ENCODE measurements at places on chromosomes 7 and 10.

DNA sequence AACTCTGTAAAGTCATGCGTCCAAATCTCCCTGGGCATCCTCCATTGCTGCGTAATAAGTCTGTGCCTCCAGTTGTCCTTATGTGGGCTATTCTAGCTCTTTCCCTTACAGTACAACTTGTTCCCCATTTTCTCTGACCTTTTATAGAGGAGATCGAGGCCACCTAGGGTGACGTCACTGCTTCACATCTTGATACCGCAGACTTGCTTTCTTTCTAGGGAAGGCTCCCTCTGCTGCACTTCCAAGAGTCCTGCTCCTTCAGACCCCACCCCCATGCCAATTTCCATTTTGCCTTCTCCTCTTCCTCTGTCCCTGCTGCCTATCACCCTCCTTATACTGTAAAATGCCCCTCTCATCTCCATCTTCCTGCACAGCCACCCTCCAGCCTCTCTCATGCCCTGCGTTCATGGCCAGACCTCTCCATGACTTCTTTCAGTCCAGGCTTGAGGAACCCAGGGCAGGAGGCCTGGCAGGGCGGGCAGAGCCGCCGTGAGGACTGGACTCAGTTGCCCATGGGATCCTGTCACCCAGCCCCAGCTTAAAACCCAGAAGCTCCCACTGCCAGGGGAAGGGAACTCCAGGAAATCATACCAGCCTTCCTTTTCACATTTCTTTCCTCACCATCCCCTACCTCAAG, 57.5 kb downstream of the CAMK1D start:
- no peak for DNase-seq

GRCh38 chr7:2737771-2738540, 50.0 kb downstream of the AMZ1 start:
- peak; percentile 11 for DNase-seq

DNA sequence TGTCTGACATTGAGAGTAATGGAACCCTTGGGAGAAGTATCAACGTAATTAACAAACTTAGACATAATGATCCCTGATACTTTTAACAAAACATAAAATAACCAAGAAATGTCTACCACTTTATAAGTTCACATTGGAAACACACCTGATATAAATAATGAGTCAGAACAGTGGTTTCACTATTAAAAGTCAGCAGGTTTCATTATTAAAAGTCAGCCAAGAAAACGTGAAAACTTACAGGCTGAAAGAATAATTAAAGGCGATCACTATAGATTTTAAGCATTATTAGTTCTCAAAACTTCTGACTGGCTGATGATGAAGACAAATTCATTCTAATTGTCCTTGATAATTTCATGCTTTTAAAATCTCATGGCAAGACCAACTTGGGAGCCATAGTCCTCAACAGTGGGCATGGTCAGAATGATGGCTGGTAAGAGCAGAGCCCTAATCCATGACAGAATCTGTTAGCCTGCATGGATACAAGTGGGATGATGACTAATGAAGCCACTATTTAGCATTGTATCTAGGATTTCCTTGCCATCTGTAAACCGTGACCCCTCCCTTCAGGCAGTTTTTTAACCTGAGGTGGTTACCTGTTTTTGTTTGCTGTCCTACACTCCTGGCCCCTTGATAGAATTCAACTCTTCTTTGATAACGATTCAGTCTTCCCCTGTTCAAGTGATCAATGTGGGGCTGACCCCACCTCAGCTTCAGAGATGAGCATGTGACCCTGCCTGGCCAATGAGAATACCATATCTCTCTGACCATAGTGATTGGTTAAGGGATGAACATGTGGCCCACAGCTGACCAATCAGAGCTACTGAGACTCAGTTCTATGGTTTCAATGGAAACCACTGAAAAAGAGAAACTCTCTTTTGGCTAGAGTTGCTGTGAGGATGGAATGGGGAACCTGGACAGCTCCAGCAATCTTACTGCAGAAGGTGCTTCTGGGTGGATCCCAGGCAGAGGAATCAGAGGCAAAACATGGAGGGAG, 151.0 kb downstream of the PLPP4 start:
- no peak for DNase-seq

DNA sequence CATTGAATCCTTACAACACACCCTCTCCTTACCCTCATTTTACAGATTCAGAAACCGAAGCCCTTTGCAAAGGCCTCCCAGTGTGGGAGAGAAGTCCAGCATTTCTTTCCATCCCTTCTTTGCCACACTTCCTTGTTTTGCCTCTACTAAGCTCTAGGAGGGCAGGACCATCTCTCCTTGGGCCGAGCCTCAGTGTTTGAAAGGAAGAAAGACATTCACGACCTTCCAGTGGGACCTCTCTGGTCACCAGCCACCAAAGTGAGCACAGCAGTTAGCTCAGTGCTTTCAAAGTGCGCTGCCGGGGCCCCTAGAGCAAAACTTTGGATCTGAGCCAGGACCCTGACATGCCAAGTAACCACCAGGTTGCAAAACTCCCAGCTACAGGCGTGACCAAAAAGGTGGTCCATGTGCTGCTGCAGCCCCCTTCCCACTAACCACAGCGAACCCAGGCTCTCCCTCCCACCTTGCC, 12.4 kb downstream of the CTBP2 start:
- DNase-seq = peak; percentile 46

DNA sequence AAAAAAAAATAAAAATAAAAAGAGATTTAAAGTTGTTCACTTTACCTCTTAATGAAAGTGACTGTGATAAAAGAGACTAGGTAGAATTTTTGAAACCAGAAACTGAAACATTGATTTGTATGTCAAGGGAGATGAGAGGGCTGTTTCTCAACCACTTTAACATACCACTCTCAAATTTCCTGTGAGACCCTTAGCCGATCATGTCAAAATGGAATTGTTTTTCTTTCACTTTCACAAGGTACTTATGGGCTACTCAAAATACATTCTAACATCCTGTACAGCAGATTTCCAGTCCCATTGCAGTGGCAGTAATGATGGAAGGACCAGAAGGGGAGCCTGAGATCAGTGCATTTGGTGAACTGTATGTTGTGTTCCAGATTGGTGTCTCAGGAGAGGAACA, 261.2 kb downstream of the PPP1R3A start:
- no peak for DNase-seq

Data from Karpas-422 (cell line).